Femur (tissue), 1 donor: ENCODE measurements at places on chromosomes 6 and 20.

GRCh38 chr6:12245763-12246718 is 44.1 kb upstream of the EDN1 start:
- DNase-seq = no peak

DNA sequence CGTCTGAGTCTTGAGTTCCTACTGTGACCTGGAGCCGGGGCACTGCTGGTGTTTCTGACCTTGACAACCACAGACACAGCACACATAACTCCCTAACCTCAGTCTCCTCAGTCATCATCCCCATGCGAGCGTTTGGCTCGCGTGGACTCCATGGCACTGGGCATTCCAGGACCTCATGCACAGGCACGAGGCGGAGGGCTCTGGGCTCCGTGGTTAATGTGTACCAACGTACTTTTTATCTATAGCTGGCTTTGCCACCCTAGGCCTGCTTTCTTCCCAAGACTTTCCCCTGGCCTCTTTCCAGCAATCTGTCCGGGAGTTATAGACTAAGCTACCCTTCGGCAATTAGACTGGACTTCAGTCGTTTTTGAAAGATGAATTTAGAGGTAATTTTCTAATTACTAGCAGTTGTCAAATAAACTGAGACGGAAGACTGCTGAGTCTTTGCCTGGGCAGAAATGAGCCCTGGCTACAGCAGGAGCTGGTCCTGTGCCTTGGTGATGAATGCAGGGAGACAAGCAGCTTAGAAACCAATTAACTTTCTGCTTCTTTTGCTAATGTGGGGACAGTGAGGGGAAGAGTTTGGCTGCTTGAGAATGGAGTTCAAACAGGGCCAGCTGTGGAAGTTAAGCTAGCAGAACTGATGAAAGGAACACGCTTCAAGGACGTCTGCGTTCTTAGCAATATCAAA is 16.1 kb upstream of the CTCFL start:
- no peak for DNase-seq

DNA sequence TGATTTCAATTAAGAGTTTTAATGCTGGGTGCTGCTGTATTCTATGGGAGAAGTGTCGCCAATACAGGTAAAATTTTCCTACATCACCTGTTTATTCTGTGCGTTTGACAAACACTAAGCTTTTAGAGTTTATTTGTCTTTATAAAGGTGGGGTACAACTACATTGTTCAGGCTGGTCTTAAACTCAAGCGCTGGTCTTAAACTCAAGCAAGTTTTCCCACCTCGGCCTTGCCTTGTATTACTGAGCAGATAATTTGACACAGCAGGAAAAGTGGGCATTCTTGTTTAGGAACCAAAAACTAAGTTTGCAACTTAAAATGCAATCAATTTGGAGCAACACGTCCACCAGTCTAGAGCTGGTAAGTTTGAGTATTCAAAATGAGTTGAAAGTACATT is 112.9 kb upstream of the BTN3A2 start:
- no peak for DNase-seq

- DNase-seq = no peak
Observed at GRCh38 chr20:46190478-46191167, 72.5 kb downstream of the CD40 start.

DNA sequence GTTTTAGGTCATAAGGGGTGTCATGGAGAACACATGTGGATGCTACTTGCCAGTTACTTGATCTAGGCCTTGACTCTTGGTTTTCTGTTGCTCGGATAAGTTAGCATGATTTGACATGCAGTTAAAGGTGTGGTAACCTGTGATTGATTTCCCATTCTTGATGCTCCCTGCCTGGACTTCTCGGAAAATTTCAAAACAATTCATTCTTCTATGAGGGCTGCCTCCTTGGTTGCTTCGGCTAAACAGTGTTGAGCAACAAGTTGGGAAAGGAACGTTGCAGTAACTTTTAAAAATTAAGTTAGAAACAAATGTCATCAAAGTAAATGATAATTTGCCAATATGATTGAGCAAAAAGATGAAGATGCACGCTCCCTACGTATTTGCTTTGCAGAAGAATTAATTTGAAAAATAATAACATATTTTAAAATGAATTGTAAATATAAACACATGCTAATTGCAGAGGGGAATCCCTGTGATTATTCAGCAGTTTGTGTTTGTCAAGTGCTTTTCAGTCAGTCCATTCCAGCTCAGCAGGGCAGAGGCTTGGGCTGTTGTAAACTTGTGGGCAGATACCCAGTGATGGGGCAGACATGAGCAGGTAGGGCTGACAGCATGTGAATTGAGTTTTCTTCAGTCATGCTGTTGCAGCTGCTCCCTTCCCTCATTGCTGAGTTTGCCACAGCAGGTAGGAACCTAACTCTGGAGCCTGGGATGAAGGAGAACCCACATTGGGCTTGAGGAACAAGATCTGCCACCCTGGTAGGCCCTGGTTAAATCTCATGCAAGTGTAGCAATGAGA is 110.2 kb downstream of the ESR1 start:
- DNase-seq = no peak

DNA sequence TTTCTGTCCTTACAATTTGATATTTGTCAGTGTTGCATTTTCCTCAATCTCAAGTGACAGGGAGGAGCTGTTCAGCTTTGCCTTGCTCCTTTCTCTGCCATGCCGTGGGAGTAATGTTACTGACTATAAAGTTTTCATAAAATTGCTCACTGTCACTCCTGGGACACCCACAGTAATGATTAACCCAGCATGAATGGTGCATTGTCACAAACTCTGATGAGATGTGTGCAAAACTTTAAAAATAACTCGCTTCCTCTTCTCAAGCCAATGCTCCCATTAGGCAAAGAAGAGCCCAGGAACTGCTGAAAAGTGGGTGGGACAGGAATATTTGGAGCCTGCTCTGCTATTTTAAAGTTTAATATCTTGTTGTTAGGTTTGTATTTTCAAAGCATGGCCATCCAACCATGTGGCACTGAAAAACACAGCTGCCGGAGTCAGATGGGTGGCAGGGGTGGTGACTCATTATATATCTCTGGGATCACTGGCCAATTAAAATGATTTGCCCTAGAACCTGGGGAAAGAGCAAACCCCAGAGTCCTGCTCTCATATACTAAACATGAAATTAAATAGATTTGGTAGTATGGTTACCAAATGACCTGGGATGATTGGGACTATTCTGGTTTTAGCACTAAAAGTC is 260.1 kb downstream of the BTBD3 start:
- no peak for DNase-seq

- DNase-seq = no peak
Observed at GRCh38 chr20:6673071-6673470, 94.4 kb upstream of the BMP2 start.

DNA sequence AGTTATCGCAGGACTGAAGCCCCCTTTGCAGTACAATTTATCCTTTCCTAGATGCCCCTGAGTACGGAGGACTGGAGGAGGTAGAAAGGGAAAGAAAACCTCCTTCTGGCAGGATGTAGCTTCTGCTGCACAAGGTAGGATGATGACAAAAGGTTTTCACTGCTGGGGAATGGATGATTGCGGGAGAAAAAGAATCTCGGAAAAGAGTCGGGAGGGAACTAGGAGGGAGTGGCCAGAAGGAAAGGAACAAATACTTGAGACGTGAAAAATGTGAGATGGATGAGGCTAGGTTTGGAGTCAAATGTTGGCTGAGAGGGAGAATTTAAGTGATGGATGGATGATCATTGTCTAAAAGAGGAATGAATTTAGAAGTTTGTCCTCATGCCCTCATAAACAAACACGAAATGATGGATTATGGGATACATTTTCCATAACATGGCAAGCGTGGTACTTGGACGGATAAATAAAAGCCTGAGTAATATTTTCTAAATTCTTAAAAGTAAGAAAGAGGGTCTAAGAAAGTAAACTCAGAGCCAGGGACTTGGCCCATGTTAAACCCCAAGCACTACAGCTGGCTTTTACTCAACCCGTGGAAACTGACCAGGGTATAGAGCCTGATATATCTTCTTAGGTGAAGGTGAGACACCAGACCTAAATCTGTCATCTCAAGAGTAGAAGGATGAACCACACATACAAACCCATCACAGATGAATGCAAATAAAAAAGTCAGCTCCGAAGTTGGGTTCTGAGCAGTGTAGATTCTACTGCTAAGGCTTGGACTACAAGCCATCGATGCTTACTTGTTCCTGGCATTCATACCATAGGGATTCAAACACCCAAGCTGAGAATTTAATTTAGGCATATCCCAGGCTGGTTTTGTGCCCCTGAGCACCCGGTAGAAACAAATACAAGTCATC is 72.4 kb downstream of the HFE start:
- peak; percentile 46 for DNase-seq

GRCh38 chr6:6829872-6830685 is 241.6 kb downstream of the LY86 start:
- no peak for DNase-seq

DNA sequence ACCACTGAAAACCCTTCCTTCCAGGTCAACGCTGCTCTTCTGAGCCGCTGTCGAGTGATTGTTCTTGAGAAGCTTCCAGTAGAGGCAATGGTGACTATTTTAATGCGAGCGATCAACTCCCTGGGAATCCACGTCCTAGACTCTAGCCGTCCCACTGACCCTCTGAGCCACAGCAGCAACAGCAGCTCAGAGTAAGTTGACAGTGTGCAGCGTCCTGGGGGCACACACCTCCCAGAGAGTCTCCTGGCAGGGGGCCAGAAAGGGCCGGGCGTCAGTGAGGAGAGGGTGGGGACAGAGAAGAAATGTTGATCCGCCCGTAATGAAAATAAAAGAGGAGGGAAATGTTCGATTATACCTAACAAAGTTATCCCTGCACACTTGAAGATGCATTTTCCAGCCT is 5.0 kb downstream of the WRNIP1 start:
- DNase-seq = peak; percentile 67

DNA sequence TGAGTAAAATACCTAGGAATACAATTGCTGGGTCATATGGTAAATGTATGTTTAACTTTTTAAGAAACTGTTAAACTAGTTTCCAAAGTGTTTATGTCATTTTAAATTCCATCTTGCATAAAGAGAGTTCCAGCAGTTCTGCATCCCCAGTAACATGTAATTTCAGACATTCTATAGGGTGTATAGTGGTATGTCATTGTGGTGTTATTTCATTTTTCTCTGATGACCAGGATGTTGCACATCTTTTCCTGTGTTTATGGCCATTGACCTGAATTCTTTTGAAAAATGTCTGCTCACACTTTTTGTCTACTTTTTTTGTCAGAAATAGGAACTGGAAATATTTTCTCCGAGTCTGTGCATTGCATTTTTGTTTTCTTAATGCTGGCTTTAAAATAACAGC is 128.9 kb downstream of the TMEM200A start:
- no peak for DNase-seq
